Activated CD4-positive, CD25-positive, alpha-beta regulatory T cell treated with anti-CD3 and anti-CD28 coated beads, Interleukin-2, amount 50 U/mL, for 72 hours (primary cell): ENCODE measurements at places on chromosomes 2 and 18.

DNA sequence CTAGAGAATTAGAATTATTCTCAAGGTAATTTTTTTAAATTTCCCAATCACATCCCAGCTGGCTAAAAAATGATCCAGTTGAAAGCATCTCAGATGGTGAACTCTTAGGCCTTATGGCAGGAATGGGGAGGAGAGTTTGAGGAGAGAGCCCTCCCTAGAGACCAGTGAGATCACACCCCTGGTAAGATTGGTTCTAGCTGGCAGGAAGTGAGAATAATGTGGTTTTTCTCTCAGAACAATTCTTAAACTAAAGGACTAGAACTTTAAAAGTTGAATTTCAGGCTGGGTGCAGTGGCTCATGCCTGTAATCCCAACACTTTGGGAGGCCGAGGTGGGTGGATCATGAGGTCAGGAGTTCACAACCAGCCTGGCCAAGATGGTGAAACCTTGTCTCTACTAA lies 120.2 kb downstream of the MYO3B start:
- DNase-seq = no peak

GRCh38 chr2:219687272-219687671 lies 59.8 kb downstream of the SLC4A3 start:
- no peak for DNase-seq

DNA sequence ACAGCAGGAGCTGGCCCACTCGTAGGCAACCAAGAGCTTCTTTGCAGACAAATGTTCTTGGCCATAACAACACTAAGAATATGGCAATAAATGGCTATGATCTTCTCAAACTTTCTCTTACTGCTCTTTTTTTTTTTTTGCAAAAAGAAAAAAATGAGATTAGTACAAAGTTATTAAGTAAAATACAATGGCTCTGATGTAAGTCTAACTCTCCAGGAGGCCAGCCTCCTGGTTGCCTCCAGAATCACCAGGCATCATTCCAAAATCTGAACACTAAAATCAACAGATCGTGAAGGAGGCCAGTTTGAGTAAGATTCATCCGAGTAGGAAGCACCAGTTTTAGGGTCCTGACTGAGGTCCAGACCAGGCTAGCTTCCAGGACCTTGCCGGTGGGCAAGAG lies 20.8 kb upstream of the FIGN start:
- no peak for DNase-seq

- DNase-seq = no peak
Observed at GRCh38 chr2:76958749-76959148, 563.4 kb downstream of the LRRTM4 start.

GRCh38 chr18:63707816-63708215 lies 5.1 kb downstream of the SERPINB11 start:
- no peak for DNase-seq

- no peak for DNase-seq
Observed at GRCh38 chr18:44637210-44638033, 43.3 kb upstream of the SETBP1 start.

DNA sequence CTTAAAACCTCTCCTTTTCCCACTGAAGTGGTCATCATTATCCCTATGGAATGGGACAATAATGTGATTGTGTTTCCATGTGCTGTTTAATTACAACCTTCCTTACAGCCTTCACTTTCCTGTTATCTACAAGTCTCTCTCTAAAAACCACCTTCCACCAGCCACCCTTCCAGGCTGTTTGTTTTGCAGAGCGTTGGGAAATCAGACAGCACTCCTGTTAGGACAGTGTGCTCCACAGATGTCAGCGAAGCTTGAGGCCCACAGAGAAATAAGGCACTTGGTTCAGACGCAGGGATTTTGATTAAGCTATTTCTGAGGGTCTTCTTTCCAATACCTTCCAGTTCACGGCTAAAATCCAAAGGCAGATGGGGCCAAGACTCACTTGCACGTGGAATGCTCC lies 32.3 kb upstream of the ASPRV1 start:
- no peak for DNase-seq

DNA sequence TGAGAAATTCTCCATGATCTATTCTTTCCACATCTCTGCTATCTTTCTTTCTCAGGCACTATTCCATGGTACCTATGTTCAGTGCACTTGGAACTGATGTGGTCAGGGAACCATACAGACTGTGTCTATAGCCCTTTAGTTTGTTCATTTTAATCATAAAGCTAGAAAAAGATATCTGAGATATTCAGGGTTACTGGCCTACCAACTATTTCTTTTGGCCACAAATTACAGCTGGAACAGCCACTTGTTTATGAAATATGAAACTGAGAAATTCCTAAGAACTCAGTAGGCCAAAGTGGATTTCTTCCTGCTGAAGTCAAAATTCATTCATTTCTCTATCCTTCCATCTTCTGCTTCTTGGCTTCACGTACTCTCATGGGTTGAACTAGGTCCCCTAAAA lies 22.8 kb upstream of the LYPD1 start:
- DNase-seq = no peak
